ENCODE measurements at places on chromosomes 11 and 22.
A peak's percentile ranks its signal among the peaks of the same experiment; 100 is the strongest.

GRCh38 chr11:75659836-75660235 lies 9.0 kb downstream of the MAP6 start:
- DNase-seq = no peak

- DNase-seq = no peak
These were observed 122.7 kb upstream of the FAT3 start for GRCh38 chr11:92101920-92102319.

DNA sequence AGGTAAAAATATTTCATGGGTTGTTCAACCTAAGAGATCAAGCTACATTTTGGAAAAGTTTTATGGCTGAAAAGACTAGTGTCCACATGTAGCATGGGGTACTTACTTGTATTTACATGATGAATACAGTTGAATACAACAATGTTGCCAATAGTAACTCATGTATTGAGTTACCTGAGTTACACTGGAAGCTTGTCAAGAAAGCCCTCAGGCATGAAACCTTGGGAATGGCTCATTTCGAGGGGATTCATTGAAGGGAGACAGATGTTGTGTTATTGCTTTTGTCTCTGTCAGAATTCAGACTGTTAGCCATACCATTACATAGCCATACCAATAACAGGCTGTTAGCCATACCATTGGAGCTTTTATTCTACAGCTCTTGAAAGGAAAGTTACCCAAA lies 9.2 kb downstream of the OR51F2 start:
- DNase-seq = no peak

DNA sequence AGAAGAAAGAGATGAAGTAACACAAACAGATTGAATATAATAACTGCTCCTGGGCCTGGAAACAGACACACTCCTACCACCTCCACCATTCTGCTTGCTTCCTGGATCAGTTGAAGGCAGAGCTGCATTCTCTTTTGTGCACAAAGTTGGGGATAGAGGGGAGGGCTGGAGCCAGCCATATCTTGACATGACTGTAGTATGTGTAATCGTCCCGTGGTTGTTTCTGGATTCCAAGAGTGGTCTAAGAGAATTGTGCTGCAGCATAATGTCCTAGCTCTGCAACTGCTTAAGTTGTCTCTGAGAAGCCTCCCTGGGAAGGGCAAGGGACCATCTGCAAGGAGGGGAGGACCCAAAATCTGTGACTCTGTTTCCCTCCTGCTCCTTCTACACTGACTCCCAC lies 3.2 kb downstream of the CRY2 start:
- DNase-seq = no peak

- DNase-seq = no peak
These were observed 31.1 kb upstream of the MN1 start for GRCh38 chr22:27832606-27833005.

- DNase-seq = no peak
These were observed 33.2 kb downstream of the TBX1 start for GRCh38 chr22:19793661-19794310.

DNA sequence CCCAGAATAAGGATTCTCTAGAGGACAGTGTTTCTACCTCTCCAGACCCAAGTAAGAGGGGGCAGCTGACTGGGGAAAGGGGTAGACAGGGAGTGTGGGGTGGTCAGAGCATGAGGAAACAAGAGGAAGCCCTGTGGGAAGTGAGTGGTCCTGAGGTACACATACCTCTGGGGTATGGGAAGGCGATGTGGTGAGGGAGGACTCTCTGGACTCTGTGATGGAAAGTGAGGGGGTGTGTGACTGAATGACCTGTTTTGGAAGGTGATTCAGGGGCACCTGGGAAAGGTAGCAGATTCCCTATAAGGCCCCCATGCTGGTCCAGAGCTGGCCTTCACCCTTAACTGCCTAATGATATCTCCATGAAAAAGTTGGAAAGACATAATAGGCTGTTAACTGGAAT lies 80.1 kb downstream of the DEPDC5 start:
- DNase-seq = no peak

- no peak for DNase-seq
These were observed 15.0 kb upstream of the RHOD start for GRCh38 chr11:67041602-67042001.

DNA sequence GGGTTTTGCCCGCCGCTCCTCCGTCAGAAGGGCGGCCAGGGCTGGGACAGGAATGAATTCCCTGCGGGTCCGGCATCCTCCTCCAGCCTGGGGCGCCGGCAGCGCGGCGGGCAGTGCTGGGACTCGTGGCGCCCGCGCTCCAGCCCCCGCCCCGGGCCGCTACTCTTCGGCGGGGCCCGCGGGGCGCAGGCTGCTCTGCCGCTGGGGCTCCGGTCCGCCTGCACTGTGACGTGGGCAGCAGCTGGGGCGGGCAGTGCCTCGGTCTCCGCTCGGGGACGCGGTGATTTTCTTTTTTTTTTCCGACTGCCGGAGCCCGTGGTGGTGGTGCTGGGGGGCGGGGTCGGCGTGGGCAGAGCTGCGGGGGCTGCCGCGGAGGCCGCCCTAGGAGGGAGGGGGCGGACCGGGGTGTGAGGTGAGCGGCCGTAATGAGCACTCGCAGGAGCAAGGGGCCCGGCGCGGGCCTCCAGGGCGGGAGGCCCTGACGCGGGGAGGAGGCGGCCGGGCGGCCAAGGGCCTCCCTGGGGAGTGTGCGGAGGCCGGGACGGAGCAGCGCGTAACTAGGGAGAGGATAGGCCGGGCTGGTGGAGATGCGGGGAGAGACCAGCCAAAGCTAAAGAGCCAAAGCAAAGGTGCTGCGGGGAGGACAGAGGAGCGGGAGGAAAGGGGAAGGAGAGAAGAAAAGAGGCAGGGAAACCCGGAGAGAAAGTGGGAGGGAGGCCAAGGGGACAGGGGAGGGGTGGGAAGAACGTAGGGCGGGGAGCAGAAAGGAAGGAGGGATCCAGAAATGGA lies 73.3 kb upstream of the ZBED5 start:
- DNase-seq = peak; percentile 84

GRCh38 chr11:83523676-83524075 lies 237.5 kb upstream of the CCDC90B start:
- DNase-seq = peak; percentile 2

- DNase-seq = peak; percentile 35
These were observed 72.6 kb downstream of the HIPK3 start for GRCh38 chr11:33329705-33330329.

DNA sequence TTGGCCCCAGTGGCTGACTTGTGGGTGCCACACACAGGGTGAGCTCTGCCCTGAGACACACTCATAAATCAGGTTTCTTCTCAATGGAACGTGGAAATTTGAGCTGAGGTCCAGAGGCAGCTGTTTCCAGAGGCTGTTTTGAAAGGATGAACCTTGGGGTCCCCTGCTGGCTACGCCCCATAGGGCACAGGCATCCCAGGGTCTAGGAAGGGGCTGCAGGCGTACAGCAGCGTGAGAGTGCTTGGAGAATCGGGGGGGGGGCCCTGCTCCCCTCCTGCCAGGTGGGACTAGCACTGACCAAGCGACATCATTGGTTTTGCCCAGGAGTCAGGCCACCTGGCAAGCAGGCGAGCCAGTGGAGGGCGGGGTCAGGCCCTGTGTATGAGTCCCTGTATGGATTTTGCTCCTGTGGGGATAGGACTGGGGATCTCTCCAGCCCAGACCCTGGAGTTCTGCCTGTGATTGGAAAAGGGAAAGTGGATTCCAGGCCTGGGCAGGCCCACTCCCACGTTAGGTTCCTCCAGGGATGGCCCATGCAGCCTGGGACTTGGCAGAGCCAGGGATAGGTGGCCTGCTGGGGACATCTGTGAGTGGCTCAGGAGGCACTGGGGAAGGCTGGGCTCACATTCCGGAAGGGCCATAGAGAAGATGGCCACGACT lies 61.0 kb downstream of the FBXO7 start:
- no peak for DNase-seq

DNA sequence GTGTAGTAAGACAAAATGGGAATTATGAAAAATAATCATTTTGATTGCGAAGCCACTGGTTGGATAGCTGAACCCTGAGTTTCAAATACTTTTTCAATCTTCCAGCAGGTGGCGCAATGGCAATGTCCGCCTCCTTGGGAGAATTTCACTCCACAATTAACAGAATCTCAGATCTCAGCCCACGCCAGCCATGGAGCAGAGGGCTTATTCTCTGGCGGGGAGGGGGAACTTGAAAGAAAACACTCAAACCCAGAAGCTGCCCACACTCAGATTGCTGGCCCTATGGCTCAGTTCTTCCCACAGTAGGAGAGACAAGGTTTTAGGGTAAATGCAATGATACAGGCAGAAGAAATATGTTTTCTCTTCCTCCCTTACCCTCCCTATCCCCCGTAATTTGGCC lies 38.7 kb upstream of the RCN1 start:
- DNase-seq = peak; percentile 11

- no peak for DNase-seq
These were observed 24.7 kb downstream of the GAL start for GRCh38 chr11:68709062-68709461.

GRCh38 chr11:24238771-24239645 lies 257.8 kb upstream of the LUZP2 start:
- peak; percentile 65 for DNase-seq

GRCh38 chr11:118152552-118153471 lies at the start of gene SCN4B:
Gene SCN4B (minus strand): TSS chr11:118152823. CDS start chr11:118152673, 150 bp downstream.
- peak; percentile 62 for DNase-seq

DNA sequence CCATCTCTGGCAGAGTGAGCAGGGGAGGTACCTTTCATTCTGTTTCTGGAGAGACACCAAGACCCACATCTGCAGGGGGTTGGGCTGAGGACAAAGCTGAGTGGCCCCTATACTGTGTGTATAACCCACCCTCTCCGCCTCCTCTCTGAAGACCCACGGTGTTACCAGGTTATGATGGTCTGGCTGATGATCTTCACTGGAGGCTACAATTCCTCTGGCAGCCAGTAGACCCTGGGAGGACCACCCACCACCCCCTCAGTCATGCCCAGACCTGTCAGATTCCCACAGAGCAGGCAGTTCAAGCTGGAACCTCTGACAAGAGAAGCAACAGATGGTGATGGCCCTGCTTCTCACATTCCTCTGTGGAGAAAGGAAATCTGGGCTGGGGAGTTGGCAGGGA lies 11.4 kb upstream of the KCNJ1 start:
- no peak for DNase-seq

DNA sequence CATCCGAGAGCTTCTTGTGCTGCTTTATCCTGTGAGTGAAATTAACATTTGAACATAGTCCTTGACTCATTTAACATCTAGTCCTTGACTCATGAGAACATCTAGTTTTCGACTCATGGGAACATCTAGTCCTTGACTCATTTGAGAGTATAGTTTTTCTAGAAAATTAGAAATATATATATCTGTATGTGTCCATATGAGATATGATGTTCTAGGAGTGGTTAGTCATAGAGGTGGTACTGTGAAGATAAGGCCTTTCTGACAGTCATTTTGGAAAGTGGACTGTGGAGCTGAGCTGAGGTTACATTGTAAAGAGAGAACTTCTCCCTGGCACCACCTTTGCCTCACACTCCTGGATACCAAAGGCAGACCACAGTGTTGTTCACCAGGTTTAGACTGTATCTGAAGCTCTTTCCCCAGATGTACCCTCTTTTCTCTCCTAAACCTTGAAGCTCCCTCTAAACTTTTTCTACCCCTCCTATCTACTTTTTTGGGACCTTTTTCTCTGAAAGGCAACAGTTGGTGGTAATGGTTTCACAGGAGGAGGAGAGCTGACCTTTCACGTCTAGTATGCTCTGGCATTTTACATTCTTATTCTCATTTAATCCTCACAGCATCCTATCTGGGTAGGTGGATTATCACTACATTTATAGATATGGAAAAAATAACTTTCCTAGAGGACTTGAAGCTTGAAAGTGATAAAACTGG lies 67.2 kb downstream of the PPP2R1B start:
- no peak for DNase-seq

- DNase-seq = no peak
These were observed 21.3 kb upstream of the GRAMD4 start for GRCh38 chr22:46598737-46599424.

Measured in MG63 (cell line).